ENCODE measurements at places on chromosomes 11 and 22.

DNA sequence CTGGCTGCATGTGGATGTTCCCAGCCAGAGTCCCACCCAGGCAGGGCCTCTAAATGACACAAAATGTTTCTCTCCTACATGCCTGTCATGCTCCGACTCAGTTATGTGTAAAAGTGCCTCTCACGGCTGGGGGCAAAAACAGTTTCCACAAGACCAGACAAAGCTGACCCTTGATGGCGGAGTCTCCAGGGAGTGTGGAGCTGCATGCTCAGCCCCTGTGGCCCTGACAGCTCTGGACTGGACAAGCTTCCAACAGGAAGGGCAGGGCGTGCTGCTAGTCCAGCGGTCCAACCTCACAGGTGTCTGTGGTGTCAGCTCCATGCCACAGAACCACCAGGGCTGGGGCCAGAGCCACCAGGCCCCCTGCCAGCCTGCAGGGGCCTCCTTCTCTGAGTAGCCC is 149.6 kb downstream of the CRYBB2 start:
- no peak for DNase-seq

GRCh38 chr11:22342211-22343031 is 4.2 kb downstream of the SLC17A6 start:
- DNase-seq = no peak

DNA sequence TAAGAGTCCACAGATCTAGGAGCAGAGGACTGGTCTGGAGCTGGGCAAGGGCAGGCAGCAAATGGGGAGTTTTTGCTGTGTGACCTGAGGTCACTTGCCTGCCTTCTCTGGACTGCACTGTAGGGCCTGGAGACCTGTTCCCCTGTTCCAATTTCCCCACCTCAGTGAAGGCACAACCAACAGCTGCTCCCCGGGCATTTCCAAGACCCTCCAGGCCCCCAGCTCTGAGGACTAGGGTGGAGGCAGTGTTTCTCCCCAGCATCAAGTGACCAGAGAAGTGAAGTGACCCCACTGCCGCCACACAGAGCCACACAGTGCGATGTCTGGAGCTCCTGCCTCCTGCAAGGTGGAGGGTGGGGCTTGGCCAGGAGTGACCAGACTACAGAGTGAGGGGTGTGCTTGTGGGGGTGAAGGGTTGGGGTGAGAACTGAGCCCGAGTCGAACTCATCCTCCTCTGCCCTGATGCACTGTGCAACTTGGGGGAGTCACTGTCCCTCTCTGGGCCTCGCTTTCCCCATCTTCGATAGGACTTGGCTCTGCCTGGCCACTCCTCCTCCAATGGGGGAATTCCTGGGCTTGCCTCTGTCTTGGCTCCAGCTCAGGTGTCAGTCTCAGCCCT is 21.6 kb downstream of the P2RY2 start:
- DNase-seq = no peak

GRCh38 chr11:7512525-7513233 is 1.1 kb upstream of the PPFIBP2 start:
- DNase-seq = no peak

GRCh38 chr11:35953081-35953760 is 9.4 kb downstream of the LDLRAD3 start:
- DNase-seq = no peak

- DNase-seq = no peak
Measured at GRCh38 chr22:22866381-22867111, 21.1 kb upstream of the IGLL5 start.

DNA sequence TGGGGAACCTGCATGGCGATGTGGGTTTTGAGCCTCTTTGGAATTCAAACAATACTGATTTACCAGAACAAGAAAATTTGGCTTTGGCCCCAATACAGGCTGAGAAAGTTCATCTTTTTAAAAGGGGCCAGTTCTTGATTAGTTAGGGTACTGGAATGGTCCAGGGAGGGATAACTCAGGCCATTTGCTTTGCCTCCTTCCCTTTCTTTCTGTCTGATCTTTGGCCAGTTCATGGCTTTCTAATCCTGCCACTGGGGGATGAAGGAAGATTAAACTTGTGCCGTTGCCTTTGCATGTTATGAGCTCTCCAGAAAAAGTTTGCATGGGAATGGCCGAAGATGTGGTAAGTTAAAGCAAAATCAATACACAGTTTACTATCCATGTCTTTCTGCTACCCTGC is 78.4 kb downstream of the ADAMTS15 start:
- no peak for DNase-seq

DNA sequence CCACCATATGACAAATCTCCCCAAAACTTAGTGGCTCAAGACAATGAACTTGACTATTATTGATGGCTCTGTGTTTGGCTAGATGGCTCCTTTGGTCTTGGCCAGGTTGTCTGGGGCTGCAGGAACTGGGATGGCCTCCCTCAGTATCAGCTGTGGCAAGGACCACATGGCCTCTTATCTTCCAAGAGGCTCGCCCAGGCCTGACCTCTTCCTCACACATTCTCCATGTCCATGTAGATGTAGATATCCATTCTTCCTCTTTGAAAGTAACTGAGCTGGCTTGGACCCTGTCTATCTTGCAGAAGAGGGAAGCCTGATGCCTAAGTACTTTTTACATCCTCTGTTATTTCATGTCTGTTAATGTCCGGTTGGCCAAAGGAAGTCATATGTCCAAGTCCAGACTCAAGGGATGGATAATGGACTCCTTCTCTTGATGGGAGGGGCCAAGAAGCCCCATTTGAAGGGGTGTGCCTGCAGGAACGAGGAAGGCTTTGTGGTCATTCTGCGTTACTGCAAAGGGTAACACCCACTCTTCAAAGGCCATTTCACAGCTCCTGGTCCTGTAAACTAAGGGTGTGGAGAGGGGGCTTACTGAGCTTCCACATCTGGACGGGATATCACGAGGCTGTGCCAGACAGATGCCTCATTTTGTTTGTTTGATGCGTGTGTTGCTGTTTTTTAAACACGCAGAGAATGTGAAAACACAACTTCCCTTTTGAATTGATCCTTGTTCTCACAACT is 87.1 kb downstream of the GRIK4 start:
- no peak for DNase-seq

- DNase-seq = no peak
Measured at GRCh38 chr11:33606762-33607161, 93.9 kb downstream of the C11orf91 start.

DNA sequence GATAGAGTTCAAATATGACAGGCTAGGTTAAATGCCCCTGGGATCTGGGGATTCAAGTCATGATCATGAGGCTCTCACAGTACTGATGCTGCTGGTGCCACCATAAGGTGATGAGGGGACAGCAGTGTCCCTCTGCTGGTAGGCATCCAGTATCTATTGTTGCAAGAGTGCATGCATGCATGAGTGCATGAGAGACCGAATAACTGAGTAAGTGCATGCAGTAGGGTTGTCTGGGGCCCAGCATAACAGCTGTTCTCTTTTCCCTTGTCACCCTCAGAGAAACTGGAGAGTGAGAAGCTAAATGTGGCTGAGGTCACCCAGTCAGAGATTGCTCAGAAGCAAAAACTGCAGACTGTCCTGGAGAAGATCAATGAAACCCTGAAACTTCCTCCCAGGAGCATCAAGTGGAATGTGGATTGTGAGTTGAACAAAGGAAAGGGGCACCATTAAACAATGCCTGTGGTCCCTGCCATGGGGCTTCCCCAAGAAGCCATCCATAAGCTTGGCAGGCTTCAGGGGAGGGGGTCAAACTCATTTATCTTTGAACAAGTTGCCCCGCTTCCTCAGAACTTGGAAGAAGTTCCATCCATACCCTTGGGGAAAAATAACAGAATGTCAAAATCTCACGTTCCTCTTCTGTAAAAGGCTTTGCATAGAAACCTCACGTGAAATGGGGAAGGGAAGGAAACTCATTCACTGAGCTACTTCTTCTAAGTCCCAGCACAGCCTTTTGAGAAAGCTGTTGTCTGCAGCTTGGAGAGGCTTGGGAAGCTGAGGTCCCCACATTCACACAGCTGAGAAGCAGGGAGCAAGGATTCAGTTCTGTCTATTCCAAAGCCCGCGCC is 119.0 kb downstream of the PARVA start:
- no peak for DNase-seq

- DNase-seq = no peak
Measured at GRCh38 chr11:116794851-116795250, 3.2 kb upstream of the APOA5 start.

- no peak for DNase-seq
Measured at GRCh38 chr11:75195167-75195962, 44.5 kb downstream of the SLCO2B1 start.

DNA sequence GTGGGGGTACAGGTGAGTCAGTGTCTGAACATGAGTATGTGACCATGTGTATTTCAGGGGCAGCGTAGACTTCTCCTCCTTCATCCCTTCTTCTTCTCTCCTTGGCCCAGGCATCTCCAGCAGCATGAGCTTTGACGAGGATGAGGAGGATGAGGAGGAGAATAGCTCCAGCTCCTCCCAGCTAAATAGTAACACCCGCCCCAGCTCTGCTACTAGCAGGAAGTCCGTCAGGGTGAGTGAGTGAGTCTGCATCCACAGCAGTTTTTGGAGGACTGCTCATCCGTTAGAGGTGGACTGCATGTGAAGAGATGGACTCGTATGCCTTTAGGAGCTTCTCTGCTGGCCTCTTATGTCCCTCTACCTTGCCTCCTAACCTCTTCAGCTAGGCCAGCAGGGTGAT is 15.6 kb downstream of the TUB start:
- no peak for DNase-seq

- no peak for DNase-seq
Measured at GRCh38 chr11:107719073-107719472, 7.2 kb upstream of the SLN start.

GRCh38 chr22:39298241-39298987 is 21.0 kb downstream of the RPL3 start:
- no peak for DNase-seq

DNA sequence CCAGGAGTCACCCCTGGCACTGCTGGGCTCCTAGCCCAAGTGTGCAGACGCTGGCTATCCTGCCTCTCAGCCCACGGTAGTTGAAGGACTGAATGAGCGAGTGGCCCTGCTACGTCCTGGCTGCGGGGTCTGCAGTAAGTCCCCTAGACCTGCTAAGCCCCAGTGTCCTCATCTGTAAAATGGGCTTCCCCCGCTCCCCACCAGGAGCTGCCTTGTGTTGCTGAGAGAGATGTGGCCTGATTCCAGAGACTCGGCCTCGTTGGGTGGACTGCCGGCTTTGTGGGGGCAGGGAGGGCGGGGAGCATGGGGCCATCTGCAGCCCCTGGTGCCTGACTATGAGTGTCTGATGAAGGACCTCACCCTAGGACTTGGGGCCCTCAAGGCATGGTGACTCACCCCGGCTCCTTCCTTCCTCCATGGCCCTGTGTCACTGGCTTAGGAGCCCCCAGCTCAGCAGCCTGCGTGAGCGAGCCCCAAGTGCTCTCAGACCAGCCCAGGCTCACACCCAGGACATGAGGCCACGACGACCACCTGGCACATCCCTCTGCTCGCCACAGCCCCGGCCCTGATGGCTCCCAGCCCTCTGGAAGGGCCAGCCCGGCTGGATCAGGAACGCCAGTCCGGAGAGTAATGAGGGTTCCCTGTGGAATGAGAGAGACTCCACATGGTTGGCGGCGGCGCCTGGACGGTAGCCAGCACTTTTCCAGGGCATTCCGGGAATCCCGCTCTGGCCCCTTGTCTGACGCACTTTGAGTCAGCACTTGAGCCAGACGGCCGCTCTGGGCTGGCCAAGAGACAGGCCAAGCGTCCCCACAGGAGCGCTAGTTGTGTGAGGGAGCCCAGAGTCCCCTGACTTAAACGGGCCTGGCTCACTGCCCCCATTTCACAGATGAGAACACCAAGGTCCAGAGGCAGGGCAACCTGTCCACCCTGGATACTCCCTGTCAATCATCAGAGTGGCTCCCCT is 50.5 kb upstream of the SHISAL1 start:
- no peak for DNase-seq

GRCh38 chr11:73838443-73839122 is 38.1 kb downstream of the COA4 start:
- DNase-seq = no peak

- no peak for DNase-seq
Measured at GRCh38 chr11:94749369-94749768, 18.8 kb upstream of the AMOTL1 start.

DNA sequence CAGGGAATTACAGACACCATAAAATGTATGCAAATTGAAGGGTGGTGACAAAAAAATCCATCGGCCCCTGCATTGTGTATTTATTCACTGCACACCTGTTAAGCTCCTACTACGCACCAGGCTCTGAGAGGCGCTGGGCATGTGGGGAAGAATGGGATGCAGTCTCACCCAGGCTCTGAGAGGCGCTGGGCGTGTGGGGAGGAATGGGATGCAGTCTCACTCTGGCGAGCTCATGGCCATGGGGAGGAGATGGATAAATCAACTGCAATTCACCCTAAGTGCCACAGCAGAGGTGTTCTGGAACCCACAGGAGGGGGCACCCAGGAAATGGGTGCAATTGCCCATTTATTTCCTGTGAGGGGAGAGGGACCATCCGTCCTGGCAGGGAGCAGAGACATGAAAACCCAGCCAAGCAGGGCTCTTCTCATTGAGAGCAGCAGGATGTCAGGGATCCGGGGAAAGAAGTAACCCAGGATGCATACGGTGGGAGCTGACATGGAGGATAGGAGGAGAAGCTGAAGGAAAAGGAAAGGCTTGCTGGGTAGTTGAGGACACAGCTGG is 798.7 kb downstream of the TBC1D22A start:
- DNase-seq = no peak

- no peak for DNase-seq
Measured at GRCh38 chr22:38716826-38717225, 11.1 kb downstream of the GTPBP1 start.

- no peak for DNase-seq
Measured at GRCh38 chr11:12807621-12808020, 133.4 kb downstream of the TEAD1 start.

DNA sequence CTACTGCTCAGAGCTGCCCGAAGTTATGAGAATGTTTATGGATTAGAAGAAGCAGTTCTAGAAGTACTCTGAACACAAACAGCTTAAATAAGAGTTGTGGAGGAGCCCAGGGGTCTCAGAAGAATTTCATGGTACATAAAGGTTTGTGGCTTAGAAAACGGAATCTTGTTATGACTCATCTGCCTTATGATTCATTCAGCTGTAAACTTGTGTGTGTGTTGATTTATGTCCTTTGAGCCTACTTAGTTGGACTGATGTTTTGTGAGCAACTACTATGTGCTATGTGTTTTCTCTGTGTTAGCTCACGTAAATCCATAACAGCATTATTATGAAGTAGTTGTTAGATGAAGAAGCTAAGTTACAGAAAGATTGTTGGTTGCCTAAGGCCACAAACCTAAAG is 203.7 kb downstream of the PGR start:
- no peak for DNase-seq

- no peak for DNase-seq
Measured at GRCh38 chr11:131908316-131908715, 537.9 kb downstream of the NTM start.

DNA sequence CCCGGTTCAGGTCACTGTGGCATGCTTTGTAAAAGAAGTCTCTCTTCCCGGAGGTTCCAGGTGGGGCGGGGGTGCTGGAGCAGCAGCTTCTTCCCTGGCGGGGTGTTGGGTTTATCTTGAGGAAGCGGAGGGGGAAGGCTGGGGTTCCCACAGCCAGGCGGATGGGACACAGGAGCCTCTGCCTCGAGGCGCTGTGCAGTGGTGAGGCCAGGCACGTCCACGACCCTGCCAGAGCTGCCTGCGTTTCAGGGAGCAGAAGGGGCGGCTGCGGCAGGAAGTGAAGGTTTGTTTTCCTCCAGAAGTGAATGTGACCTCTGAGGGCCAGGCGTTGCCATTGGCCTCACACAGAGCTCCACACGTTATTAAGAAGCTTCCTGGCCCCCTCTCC is 20.1 kb upstream of the ADORA2A start:
- DNase-seq = no peak

Measured in stimulated activated CD4-positive, alpha-beta T cell treated with anti-CD3 and anti-CD28 coated beads, TNF-alpha, amount 100 ng/mL, for 1 hour (primary cell).